ENCODE measurements at places on chromosomes 12 and 14.

DNA sequence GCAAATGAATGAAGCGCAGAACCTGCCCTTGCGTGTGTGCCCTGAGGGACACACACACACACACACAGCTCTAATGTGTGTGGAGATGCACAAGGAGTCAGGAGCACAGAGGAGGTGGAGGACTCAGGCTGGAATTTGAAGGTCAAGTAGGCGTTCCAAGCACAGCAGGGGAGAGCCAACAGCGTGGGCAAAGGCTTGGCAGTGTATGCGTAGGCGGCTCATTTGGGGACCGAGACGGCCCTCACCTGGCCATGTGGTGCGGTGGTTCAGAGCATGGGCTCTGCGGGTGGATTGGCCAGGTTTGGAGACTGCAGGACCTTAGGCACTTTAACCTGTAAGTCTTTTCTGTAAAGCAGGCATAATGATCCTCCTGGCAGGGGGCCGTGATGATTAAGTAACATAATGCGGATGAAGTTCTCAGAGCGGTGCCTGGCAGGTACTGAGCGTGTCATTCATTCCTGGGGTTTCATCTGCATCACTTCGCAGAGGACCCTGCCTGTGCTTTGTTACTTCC lies 69.5 kb upstream of the SLC24A4 start:
- DNase-seq: no peak

DNA sequence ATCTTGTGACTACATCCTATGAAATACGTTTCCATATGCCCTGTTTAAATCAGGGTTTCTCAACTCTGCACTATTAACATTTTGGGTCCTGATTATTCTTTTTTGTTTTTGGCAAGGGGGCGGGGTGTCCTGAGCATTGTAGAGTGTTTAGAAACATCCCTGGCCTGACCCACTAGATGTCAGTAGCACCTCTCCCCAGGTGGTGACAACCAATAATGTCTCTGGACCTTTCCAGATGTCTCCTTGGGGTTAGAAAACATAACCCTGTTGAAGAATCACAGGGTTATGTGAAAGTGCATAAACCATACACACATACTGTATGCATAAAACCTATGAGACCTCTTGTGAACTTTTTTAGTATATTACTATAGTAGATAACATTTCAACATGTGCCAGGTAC lies 1.4 kb downstream of the ACAD10 start:
- no peak for DNase-seq

GRCh38 chr12:85798122-85798521 lies 38.1 kb downstream of the RASSF9 start:
- DNase-seq: no peak

GRCh38 chr12:131456301-131457027 lies 254.4 kb upstream of the SFSWAP start:
- no peak for DNase-seq

DNA sequence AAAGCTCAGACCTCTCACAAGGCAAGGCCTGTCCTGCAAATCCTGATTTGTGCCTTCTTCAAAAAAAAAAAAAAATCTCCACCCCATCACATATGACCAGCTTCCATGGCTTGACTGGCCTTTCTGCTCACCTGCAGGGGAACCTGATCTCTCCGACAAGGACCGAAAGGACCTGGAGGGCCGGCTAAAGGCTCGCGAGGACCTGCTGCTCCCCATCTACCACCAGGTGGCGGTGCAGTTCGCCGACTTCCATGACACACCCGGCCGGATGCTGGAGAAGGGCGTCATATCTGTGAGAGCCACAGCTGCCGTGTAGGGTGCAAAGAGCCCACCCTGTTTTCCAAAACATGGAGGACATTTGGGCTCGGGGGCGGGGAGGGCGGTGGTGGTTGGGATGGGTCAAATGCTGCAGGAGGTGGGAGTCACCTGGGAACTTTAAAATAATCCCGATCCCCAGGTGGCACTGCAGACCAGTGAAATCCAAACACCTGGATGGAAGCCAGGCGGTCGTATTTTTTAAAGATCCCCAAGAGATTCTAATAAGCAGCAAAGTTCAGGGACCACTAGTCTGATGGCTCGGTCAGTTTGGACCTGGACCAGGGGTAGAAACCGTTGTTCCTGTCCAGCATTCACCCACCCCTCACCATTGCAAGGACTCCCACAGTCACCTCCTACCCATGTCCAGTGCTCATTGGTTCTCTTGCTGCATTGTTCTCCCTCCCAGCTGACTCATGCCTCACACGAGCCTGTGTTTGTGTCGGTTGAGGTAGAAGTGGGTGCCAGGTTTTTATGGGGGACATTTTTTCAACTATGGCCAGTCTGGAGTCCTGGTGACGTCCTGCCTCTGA lies 44.8 kb downstream of the FOXN4 start:
- DNase-seq: peak; percentile 41

GRCh38 chr12:50520416-50521207 lies 15.8 kb downstream of the DIP2B start:
- DNase-seq: no peak

- DNase-seq: no peak
These were observed 2.3 kb downstream of the PTMS start for GRCh38 chr12:6768437-6768914.

DNA sequence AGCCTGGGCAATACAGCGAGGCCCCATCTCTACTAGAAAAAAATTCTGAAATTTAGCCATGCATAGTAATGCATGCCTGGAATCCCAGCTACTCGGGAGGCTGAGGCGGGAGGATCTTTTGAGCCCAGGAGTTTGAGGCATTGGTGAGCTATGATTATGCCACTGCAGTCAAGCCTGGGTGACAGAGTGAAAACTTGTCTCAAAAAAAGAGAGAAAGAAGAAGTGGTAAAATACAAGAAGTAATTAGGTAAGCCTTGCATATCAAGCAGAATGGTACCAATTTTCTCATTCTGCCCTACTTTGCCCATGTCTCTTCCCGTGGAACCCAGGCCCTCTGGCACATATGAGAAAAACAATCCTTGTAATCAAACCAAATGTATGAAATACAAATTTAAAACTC lies 70.7 kb downstream of the SUSD6 start:
- no peak for DNase-seq

- DNase-seq: no peak
These were observed 88.3 kb downstream of the RIN3 start for GRCh38 chr14:92601757-92602417.

DNA sequence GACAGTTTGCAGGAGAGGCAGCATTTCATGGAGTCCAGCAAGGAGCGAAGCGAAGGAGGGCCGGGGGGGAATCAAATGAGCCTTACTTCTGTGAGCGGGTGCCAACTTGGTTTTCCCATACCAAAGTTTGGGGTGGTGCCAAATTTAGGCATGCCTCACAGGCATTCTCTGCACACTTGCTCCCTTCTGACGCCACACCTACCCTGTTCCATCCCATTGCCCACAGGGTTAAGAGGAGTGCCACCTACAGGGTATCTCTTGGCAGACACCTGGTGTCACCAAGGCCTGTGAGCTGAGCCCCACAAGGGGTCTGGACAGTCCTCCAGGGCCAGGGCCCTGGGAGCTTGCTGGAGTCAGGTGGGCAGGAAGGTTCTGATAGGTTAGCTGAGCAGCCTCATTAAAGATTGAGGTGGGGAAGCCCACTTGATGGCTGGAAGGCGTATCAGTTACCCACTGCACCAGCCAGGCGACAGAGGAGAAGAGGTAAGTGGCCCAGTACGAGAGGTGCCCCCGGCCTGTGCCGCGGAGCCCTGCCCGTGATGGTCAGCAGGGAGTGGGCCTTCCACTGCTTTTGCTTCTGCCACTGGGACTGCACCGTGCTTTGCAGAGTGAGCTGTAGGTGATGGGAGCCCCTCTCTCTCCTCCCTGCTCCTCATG lies 45.2 kb downstream of the DEGS2 start:
- no peak for DNase-seq

DNA sequence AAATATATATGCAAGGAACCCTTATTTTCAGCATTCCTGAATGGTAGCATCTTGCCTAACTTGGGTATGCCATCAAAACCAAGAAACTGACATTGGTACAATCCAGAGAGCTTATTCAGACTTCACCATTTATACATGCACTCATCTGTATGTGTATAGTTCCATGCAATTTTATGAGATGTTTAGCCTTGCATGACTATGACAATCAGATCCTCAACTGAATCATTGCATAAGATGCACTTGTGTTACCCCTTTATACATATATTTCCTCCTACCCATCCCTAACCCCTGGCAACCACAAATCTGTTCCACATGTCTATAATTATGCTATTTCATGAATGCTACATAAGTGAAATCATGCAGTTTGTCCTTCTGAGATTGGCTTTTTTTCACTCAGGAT lies 37.0 kb upstream of the PPFIBP1 start:
- no peak for DNase-seq

GRCh38 chr12:102871014-102871413 lies 46.0 kb downstream of the PAH start:
- no peak for DNase-seq

GRCh38 chr12:17134315-17134714 lies 528.4 kb upstream of the LMO3 start:
- no peak for DNase-seq

- no peak for DNase-seq
These were observed 15.6 kb downstream of the PPP1R1A start for GRCh38 chr12:54572881-54573280.

DNA sequence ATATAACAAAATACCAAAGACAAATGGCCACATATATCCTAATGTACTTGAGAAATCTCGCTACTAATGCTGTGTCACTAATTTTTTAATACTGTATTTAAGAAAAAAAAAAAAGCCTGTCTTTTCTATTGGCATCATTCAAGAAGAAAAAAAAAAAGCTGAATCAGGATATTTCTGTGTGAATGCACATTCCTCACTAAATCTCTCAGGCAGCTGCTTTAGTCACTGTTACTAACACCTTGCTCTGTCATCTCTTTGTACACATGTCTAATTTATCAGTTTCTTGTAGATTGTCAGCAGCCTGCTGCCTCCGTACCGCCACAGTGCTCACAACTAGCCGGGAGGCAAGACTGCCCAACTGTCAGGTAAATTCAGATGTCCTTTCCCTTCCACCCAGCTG lies 32.0 kb upstream of the FGD4 start:
- DNase-seq: no peak

GRCh38 chr14:82230748-82231147 lies 697.1 kb upstream of the SEL1L start:
- DNase-seq: no peak

DNA sequence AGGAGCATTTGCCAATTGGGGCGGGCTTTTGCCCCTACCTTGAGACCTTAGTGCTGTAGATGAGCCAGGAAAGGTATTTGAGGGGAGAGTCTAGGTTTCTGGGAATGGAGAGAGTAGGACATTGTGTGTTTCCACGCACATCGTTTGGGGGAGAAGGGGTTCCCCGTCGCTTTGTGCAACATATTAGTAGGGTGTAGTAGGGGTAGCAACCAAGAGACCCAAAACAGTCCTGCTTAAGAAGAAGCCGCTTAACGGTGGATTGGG lies 694 bp upstream of the PTGES3 start:
- DNase-seq: no peak

DNA sequence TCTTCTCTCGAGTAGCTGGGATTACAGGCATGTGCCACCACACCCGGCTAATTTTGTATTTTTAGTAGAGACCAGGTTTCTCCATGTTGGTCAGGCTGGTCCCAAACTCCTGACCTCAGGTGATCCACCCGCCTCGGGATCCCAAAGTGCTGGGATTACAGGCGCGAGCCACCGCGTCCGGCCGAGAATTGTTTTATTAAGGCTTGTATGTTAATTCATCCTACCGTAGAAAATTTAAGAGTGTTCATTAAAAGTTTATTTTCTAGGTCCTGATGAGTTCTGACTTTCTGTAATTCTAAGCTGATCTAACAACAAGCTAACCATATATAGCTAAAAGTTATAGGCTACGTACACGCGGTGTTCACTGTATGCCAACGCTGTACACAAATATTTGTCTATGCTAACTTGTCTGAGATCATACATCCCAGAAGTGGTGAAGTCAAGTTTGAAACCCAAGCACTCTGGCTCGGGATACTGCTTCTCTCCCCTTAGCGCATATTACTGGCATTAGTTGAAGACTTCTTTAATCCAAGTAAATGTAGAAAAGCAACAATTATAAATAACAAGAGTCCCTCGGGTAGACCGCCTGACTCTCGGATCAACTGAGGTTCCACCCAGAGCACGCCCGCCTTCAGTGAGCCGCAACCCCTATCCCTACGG lies 570 bp upstream of the MRPS35 start:
- no peak for DNase-seq

GRCh38 chr14:104392001-104392395 lies 187.6 kb upstream of the C14orf180 start:
- DNase-seq: no peak

DNA sequence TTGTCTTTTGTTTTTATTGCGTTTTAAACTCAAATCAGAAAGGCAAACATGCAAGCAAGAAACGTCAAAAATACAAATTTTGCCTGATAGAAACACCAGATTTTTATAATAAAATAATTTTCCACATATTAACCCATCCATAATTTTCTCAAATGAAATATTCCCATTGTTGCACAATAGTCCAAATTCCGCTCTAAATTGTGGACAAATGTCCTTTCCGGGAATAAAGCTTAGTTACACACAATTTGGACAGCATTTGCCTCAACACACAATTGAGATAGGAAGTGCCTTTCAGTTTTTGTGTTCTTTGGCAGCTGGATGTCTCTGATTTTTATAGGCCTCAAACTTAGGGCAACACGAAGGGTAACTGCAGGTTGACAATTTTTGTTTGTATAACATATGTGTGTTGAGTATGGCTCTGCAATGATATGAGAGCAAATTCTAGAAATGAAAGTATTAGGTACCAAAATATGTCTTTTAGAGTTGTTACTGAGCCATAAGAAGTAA lies 105.8 kb downstream of the DIO2 start:
- no peak for DNase-seq

GRCh38 chr12:66409195-66409871 lies 107.0 kb downstream of the HELB start:
- DNase-seq: peak; percentile 22

DNA sequence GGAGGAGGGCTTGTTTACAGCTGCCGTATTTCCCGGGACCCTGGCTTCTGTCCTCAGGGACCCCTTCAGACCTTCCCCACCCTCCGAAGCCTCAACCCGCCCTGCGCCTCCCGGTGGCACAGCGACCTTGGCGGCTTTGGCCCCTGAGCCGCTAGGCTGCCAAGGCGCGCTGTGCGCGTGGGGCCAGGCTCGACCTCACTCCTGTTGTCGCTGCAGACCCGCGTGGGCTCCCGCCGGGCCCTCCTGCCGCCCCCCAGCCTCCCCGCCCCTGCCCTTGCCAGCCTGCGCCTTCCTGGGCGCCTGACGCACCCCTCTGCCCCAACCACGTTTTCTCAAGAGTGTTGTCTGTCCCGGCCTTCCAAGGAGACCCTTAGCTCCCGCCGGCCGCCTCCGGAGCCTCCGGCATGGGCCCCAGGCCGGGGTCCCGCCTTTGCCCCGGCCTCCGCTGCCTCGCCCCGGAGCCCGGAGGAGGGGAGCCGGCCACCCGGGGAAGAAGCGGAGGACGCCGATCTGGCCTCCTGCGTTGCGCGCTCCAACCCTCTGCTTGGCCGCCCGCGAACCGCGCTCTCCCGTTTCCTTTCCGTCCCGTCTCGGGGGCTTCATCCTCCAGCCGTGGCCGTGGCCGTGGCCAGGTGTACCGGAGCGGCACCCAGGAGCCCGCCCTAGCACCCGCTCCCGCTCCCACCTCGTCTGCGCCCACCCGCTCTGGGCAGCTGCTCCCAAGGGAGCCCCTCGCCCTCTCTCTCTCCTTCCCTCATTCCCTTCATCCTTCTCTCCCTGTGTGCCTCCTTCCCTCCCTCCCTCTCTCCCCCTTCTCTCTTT lies 19.9 kb downstream of the PPP2R5C start:
- no peak for DNase-seq

GRCh38 chr12:22967171-22967570 lies 342.2 kb downstream of the ETNK1 start:
- no peak for DNase-seq

Measured in right renal pelvis (tissue), 4 donors.